ENCODE measurements at places on chromosomes 3 and 15.

DNA sequence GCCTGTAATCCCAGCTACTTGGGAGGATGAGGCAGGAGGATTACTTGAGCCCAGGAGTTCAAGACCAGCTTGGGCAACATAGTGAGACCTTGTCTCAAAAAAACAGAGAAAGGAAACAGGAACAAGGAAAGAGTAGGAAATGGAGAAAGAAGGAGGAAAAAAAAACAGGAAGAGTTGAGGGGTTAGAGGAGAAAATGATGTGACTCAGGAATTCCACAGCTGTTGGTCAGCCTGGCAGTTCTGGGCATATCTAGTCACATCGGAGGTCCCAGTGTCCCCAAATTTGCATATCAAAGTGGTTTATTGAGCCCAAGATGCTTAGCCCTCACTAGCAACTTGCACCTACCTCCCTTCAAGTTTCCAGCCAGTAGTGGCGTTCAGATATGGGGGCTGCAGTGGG is 18.8 kb upstream of the JMJD7 start:
- DNase-seq, result peak; percentile 54

GRCh38 chr15:78396186-78396814 is 41.7 kb upstream of the IREB2 start:
- no peak for DNase-seq

DNA sequence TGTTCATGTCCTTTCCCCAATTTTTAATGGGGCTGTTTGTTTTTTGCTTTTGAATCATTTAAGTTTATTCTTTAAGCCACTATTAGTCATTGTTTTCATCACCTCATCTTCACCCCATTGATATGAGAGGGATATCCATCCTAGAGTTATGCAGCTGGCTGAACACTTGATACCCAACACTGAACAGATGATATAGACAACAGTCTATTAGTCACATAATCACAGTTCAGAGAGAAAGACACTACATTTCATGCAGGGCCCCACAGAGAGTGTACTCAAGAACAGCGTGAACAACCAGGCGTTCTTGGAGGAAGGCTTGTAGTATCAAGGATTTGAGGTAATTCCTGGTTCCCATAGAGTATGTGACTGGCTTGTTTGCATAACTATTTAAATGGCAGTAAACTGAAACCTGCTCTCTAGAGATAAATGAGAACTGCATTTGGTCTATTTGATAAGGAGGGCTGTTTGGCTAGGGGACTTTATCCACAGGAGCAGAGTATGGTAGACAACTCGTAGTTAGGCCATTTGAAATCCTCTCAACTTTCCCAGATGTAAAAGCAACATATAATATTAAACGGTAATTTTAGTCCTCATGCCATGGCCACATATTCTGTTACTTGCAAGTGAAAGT is 618.7 kb downstream of the SI start:
- DNase-seq, result no peak

GRCh38 chr3:133494469-133494868 is 79.0 kb upstream of the CDV3 start:
- peak; percentile 47 for DNase-seq

DNA sequence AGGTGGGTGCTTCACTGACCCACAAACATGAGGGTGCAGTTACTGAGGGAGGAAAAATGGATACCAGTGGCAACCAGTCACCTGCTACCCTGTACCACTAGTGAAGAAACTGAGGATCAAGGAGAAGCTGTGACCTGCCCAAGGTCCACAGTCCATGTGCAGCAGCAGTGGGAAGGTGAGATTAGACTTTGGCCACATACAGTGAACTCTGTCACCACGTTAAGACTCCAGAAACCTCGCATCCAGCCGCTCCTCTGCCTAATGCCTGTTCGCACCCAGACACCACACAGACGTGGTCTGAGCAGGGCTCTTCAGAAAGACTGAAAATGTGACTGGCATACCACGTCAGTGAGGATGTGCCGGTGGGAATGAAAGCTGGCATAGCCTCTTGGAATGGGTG is 20.0 kb downstream of the TPRA1 start:
- no peak for DNase-seq

DNA sequence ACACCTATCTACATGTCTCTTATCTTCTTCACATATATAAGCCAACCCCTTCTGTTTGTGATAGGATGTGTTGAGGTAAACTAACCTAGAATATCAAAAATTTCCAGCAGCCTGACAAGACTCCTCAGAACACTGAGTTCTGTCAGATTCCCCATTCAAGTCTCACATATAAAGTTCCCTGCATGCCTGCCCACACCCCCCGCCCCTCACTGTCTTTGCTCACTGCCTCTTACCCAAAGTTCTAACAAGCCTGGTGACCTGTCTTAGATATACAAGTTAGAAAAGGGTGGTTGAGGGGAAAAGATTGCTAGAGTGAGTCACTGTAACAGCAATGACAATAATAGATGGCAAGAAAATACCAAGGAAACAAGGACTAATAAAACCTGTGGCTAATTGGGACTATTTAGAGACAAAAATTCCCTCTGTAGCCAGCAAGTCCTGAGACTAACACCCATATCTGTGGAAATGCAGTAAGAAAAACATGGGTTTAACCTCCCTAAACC is 40.1 kb downstream of the FBXO22 start:
- peak; percentile 33 for DNase-seq

DNA sequence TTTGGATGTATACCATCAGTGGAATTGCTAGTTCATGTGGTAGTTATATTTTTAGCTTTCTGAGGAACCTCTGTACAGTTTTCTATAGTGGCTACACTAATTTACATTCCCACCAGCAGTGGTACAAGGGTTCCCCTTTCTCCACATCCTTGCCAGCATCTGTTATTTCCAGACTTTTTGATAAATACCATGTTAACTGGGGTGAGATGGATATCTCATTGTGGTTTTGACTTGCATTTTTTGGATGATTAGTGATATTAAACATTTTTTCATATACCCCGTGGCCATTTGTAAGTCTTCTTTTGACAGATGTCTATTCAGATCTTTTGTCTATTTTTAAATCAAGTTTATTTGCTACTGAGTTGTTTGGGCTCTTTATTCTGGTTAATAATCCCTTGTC is 455.6 kb upstream of the RARB start:
- DNase-seq, result no peak

GRCh38 chr3:39434574-39434973 is 28.1 kb downstream of the RPSA start:
- DNase-seq, result no peak

GRCh38 chr3:108242776-108243175 is 20.6 kb upstream of the IFT57 start:
- no peak for DNase-seq

DNA sequence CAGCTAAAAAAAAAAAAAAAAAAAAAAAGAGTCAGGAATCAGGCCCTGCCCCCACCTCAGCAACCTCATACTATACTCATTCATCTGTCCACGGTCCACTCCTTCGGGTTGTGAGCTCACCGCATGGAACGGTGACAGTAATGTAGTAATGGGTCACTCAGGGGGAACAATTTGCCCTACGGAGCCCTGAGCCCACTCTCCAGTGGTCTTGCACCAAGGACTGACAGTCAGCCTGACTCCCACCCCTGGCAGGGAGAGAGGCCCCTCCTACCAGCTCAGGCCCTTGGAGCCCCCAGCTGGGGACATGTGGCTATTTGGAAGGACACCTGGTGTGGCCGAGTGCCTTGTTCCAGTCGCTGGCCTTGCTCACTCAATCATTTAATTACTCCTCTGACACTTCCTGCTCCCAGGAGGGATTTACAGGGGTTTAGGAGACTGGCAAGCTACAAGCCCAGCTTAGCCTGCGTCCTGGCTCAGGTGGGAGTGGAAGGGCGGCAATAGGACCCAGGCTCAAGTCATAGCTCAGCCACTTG is 19.9 kb upstream of the CACNA2D2 start:
- DNase-seq, result no peak

GRCh38 chr15:72306211-72306785 is 13.7 kb downstream of the CELF6 start:
- DNase-seq, result peak; percentile 28

- no peak for DNase-seq
Observed at GRCh38 chr3:170429050-170429449, 10.4 kb downstream of the CLDN11 start.

- no peak for DNase-seq
Observed at GRCh38 chr3:146280864-146281263, 30.0 kb upstream of the PLSCR4 start.

DNA sequence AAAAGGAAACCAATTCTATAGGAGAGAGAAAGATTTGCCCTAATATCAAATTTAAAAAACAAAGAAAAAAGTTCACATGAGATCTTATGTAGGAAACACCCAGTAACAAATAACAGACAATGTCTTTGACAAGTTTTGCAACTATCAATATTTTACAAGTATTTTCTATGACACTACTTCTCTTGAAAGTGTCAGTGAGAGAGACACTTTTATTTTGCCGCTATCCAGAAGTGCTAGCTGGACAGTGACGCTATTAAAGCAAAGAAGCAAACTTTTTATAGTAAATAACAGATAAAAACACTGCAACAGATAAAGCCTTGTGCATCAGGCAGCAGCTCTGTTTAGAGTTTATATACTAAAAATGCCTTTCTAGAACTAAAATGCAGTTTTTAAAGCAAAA is 13.3 kb downstream of the LYSMD2 start:
- DNase-seq, result no peak

- peak; percentile 48 for DNase-seq
Observed at GRCh38 chr3:4724051-4724629, 231.0 kb downstream of the ITPR1 start.

- no peak for DNase-seq
Observed at GRCh38 chr3:64584179-64584578, 103.6 kb downstream of the ADAMTS9 start.

- DNase-seq, result no peak
Observed at GRCh38 chr15:27601239-27601960, 497.7 kb downstream of the OCA2 start.

- DNase-seq, result no peak
Observed at GRCh38 chr3:34312684-34313083, 514.3 kb downstream of the PDCD6IP start.

DNA sequence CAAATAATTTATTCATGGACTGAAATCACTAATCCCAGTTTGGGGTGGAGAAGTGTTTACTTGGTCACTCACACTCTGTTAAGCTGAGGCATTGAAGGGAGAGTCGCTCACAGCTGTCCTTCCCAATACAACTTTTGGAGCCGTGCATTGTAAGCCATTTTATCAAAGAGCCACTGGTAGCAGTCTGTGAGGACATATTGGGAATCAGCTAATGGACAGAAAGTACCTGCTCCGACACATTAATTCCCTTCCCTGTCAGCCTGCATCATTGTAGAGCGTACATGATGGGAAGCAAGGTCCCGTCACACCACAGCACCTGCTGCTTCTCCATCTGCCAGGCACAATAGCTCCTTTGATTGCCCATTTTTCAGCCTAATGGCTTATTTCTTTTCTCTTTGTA is 643.2 kb downstream of the SQOR start:
- no peak for DNase-seq

DNA sequence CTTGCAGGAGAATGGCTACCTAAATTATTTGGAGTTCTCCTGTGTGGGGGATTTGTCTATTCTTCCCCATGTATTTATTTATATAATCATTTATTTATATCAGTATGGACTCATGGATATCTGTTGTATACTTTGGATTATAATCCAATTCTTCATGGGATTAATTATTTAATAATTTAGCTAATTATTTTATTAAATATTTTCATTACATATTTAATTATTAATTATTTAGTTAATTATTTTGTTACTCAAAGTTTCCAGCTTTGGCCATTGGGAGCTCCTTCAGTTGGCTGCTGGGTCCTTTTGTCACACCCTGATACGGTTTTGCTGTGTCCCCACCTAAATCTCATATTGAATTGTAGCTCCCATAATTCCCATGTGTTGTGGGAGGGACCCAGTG is 3.3 kb upstream of the PRR20G start:
- DNase-seq, result no peak

DNA sequence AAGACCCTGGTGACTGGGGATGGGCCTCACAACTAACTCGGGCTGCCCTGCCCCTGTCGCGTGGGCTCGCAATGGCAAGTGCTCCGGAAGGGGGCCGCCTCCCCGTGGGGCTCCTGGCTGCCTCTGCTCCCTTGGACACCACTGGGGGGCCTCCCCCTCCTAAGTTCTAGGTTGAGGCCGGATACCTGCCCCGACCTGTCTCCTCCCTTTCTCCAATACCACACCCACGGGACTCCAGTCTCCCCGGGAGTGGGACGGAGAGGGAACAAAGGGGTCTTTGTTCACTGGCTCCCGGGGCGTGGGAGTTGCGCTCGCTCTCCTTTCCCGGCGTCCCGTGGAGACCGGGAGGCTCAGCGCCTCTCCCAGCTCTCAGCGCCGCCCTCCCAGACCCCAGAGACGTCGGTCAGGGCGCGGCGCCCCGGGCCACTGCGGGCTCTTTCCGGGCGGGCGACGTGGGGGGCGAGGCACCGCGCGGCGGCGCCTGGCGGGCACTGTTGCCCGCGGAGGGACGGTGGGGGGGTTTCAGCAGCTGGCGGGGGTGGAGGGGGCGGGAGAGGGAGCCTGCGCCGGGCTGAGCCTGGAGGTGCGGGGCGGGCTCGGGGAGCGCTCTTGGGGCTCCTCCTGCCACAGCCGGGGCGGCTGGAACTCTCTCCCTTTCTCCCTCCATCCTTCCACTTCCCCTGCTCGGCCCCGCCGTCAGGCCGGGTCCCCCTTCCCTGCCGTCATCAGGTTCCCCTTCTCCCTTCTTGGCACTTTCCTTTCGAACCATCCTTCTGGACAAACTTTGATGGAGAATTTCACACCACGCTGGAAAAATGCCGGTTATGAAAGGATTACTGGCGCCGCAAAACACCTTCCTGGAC is at the start of gene KCNH8:
TSS of gene KCNH8 (plus strand) at position 606 of the 863 bp plus-strand sequence. CDS start at position 816, 210 bp downstream.
- no peak for DNase-seq

DNA sequence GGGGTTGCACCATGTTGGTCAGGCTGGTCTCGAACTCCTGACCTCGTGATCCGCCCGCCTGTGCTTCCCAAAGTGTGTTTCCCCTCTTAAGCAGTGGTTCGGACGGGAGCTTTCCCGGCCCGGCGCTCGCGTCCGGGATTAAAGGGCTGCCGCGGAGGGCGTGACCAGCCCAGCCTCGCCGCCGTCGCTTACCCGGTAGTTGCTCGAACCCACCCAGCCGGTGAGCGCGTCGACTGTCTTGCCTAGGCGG is 513 bp downstream of the CLASP2 start:
- peak; percentile 90 for DNase-seq

DNA sequence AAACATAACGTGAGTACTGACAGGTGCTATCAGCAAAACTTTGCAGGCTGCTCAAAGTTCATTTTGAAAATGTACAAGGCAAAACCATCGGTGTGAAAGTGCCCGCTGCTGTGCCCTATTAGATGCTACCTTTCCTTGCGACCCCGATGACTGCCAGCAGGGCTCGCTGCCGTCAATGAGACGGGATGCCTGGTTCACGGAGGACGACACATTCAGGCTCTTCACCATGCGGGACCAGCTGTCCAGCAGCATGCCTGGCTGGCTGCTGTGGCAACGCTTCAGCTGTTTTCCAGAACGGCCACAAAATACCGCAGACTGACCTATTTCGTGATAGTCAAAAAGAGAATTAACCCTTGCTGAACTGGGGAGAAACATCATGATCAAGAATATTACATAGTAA is 92.7 kb upstream of the OCA2 start:
- DNase-seq, result no peak

- peak; percentile 53 for DNase-seq
Observed at GRCh38 chr15:99614749-99615288, 49.0 kb downstream of the MEF2A start.

- DNase-seq, result no peak
Observed at GRCh38 chr3:175255698-175256097, 396.6 kb downstream of the NAALADL2 start.

GRCh38 chr15:74530771-74531143 is 10.3 kb upstream of the ARID3B start:
- DNase-seq, result no peak
